ENCODE measurements at places on chromosomes 6 and 20.

DNA sequence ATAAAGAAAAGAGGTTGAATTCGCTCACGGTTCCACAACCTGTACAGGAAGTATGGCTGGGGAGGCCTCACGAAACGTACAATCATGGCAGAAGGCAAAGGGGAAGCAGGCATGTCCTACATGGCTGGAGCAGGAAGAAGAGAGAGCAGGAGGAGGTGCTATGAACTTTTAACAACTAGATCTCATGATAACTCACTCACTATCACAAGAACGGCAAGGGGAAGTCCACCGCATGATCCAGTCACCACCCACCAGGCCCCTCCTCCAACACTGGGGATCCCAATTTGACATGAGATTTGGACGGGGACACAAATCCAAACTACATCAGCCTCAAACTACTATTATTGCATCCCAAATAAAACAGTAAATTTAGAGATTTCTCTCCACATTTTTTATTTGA is 53.6 kb upstream of the CST7 start:
- no peak for DNase-seq

DNA sequence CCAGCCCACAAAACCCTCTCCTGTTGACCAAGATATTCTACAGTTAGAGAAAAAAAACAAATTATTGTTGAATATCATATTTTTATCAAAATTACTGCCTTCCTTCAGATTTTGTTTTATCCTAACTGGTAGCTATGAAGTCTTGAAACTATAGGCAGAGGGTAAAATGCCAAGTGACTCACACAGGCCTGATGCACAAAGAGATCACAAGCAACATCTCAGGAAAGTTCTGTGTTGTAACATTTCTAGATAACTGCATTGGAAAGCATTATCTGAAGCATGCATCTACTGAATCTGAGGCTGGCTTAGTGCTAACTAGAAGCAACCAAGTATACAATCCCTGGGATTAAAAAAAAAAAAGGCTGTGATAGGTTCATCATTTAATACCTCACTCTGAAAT is 134.2 kb downstream of the PKHD1 start:
- DNase-seq = no peak

DNA sequence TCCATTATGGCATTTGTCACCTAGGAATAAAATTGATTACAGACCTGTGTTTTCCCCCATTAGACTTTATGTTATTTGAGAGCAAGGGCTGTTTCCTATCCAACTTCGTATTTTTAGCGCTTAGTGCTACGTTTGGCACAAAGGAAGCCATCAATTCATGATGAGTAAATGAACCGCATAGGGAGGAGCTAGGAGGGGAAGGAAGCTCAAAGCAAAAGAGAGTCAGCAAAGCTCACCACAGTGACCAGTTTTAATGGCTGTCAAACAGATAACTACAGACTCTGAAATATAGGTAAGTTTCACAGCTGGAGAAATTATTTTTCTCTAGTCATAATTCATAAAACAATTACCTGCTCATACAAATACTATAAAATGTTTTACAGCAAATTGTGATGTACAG is 6.9 kb upstream of the SAMD3 start:
- no peak for DNase-seq

GRCh38 chr6:160077526-160077925 is 44.1 kb upstream of the SLC22A1 start:
- no peak for DNase-seq

GRCh38 chr20:24999568-24999967 is 7.0 kb upstream of the APMAP start:
- no peak for DNase-seq

DNA sequence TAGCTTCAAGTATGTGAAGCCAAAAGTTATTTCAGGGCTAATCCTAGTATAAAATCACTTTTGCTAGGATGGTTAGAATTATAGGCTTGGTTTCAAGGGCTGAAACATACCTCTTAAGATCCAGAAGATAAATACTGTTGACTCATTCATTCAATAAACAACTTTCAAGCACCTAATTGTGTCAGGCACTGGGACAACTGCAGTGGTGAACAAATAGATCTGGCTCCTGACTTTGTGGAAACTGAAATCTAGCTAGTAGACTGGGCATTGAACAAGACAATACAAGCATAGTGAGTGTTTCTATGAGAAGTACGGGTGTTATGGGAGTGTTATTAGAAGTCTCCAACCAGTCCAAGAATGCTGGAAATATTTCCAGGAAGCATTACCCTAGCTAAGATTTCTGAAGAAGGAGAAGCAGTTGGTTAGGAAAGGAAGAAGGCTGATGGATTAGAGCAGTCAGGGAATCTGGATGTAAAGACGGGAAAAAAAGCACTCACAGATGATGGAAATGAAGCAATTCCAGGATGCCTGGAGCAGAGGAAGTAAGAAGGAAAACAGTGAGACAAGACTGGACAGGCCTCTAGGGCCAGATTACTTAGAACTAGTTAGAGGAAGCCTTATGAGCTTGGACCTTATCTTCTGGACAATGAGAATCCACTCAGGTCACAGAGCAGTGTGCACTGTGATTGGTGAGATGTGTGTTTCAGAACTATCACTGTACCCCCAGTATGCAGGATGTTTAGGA is 132.6 kb upstream of the RAB32 start:
- DNase-seq = no peak

DNA sequence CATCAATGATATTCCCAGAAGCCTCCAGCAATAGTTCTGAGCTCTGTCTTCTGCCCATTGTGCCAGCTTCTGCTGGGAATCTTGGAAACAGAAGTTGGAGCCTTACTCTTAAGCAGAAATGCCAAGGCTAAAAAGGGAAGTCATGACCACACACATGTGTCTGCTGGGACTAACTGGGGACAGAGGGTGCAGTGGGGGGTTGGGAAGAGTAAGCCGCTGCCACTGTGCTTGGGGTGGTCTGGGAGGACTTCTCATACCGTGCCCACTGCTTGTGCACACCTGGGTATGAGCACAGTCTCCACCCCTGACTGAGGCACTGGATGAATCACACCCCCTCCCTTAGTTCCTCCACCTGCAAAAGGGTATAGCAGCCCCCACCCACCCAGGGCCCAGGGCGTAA is 90.7 kb downstream of the CDC5L start:
- DNase-seq = no peak

DNA sequence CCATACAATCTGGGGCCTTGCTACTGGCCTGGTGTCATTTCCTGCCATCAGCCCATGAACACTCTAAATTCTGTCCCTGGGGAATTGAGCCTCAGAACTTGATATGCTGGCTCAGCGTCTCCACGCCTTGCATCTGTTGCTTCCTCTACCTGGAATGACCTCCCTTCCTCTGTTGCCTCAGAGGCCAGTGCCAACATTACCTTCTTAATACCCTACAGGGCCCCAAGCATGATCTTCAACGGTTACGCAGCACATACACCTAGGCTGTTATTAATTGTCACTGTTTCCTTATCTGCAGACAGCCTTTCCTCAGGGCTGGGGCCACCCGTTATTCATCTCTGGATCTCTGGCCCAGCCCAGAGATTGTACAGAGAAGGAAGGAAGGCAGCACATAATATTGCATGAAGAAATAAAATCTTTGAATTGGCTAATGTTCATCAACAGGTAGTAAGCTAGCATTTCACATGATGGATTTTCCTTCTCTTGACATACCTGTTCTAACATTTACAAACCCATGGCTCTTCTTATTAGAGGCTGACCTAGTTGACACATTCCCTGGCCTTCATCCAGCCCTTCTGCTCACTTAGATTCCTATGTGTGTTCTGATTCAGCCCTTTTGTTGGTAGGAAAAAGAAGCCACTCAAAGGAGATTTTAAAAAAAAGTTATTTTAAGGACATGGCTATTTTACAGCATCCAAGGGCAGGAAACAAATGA is 8.4 kb upstream of the RNF182 start:
- no peak for DNase-seq

DNA sequence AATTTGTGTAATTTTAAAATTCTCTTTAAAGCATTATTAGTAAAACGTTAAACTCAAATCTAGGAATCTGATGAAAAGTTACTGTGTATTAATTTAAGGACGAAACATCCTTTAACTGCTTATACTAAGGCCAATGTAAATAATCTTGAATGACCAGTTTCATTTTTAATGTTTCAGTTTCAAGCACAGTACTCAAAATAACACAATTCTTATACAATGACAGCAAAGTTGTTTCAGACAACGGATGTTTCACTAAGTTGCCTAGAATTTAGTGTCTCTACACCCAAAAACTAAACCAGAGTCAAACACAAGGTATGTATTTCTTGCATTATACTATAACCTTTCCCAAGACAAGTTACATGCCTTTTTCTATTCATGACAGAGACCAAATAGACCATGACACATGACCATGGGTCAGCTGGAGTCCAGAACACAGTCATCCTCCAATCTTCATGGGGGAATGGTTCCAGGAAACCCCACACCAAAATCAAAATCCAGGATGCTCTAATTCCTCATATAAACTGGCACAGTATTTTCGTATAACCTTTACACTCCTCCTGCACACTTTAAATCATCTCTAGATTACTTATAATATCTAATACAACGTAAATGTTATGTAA is 7.7 kb downstream of the PHIP start:
- no peak for DNase-seq

- no peak for DNase-seq
These were observed 65.4 kb downstream of the MYH7B start for GRCh38 chr20:35021063-35021462.

GRCh38 chr6:83221889-83222479 is 28.8 kb downstream of the RWDD2A start:
- DNase-seq = peak; percentile 6

- DNase-seq = no peak
These were observed 123.9 kb upstream of the NXT1 start for GRCh38 chr20:23226612-23227265.

GRCh38 chr20:41551011-41551705 is 67.0 kb downstream of the CHD6 start:
- no peak for DNase-seq

- DNase-seq = no peak
These were observed 584.7 kb downstream of the RFPL4B start for GRCh38 chr6:112931832-112932231.

GRCh38 chr6:112010328-112010727 is 43.6 kb upstream of the CCN6 start:
- no peak for DNase-seq

DNA sequence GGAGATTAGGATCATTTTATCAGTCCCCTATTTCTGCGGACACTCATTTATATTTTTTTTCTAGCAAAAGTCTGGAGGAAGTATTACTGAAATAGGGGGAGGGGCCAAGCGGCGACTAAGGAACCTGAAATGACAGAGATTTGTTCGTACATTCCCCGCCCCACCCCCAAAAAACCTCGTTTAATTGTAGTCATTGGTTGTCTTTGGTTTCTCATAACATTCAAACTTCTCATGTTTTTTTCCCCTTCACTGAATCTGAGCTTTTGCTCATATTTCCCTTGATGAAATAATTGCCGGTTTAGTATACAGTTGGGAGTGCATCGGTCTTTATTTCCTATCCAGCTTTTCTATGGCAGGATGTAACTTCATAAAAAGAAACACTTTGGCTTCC is 768 bp upstream of the FYN start:
- no peak for DNase-seq

DNA sequence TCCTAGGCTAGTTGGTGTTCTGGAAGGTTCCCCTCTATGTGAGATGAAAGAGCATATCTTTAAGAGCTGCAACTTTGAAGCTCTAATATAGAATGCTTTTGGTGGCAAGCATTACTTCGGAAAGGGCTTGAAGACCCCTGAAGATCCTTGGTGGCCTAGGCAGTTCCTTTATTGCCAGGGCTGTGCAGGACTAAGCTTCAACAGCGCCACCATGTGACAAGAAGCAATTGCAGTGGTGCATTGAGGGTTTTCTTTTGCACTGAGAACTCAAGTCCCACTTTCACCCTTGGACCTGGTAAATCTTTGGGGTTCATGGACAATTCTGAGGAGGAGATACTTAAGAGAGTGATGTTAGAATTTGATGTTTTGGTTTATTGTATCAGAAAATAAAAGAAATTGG is 237.4 kb upstream of the GMDS start:
- no peak for DNase-seq

DNA sequence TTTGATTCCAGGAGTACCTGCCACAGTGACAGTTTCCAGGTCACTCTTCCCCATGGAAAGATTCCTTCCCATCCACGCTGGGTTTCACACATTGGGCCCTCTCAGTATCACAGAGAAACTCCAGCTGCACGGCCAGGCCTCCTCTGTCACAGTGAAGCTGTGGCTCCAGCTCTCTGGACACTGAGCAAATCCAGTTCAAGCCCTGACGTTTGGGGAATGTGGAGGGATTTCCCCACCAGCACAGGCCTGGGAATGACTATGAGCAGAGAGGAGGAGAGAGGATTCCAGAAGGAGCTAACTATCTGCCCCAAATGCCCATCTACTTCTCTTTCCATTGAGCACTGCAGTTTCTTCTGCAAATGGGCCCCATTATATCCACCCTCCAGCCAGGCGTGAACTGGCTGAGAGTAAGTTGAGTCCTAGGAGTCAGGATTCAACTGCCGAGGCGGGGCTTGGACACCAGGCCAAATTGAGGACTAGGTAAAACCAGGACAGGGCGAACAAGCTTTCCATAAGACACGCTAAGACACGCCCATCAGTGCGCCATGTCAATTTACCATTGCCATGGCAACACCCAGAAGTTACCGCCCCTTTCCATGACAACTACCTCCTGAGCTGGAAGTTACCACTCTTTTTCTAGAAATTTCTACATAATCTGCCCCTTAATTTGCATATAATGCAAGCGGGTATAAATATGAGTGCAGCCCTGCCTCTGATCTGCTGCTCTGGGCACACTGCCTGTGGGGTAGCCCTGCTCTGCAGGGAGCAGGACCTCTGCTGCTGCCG is 9.2 kb upstream of the BNIP5 start:
- DNase-seq = no peak

DNA sequence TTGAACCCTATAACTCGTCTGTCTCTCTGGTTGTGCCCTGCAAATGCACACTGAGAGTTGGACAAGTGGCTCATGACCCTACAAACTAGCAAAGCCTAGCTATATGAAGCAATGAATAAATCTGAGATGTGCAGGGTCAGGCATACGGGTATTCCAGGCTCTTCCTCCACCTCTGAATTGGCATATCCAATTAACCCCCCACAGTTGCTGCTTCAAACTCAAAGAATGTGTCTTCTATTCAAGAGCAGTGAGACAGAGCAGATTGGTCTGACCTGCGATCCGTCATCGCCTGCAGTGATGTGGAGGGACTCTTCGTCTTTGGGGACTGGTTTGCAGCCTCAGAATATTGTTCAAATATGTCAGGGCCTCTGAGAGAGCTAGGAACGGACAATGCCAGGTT is 59.8 kb downstream of the LAMP5 start:
- no peak for DNase-seq

DNA sequence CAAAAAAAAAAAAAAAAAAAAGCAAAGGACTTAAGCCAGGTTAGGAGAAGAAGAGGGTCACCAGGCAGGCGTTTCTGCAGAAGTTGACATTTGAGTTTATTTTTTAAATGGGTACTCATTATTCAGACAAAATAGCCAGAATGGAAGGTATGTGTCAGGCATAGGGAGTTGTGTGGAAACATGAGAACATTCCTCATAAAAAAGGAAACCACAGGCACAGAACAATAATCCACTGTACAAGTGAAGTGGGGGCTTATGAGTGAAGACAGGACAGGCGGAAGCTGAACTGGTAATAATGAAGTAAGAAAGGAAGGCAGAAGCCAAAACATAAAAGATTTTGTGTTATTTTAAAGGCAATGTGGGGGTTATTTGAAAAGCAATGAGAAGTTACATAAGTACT is 104.6 kb downstream of the EPB41L2 start:
- no peak for DNase-seq

GRCh38 chr6:14178083-14178445 is 60.5 kb downstream of the CD83 start:
- DNase-seq = no peak

GRCh38 chr20:44993343-44993742 is 27.0 kb downstream of the STK4 start:
- DNase-seq = no peak
